ENCODE measurements at places on chromosomes 1 and 21. TPM values are rescaled to one million over a fixed set of nuclear protein-coding genes. Genes with fewer than 3 reads are reported as not detected.

- H3K27me3 ChIP-seq, result peaks cover 3% of the 10 kb centered on the region
- H3K36me3 ChIP-seq, result no peaks in the 10 kb centered on the region
- peaks cover 7% of the 10 kb centered on the region for H3K4me1 ChIP-seq
- no peak within 1 kb of the TSS for H3K27ac ChIP-seq
- peak; percentile 86 for DNase-seq
These were observed at the start of gene SLC45A1 for GRCh38 chr1:8317647-8318381. Gene SLC45A1, plus strand, starts transcription at chr1:8318114. Its CDS starts 6,216 bp downstream, at chr1:8324330.

- H3K4me3 ChIP-seq, result no peak overlapping the region
- H3K27ac ChIP-seq, result no peak overlapping the region
- no peaks in the 10 kb centered on the region for H3K27me3 ChIP-seq
- H3K4me1 ChIP-seq, result no peaks in the 10 kb centered on the region
These were observed 20.1 kb downstream of the HSD3B2 start for GRCh38 chr1:119435052-119435451.

The ANKRD35 gene
- total RNA-seq, result 1.6 TPM

The CNST gene
- 29.8 TPM for total RNA-seq

The PUM1 gene
- 117 TPM for total RNA-seq

GRCh38 chr1:166489356-166489669, 322.5 kb upstream of the FAM78B start:
- DNase-seq, result no peak
- no peaks in the 10 kb centered on the region for H3K36me3 ChIP-seq

The FAM110D gene
- 6.9 TPM for total RNA-seq

DNA sequence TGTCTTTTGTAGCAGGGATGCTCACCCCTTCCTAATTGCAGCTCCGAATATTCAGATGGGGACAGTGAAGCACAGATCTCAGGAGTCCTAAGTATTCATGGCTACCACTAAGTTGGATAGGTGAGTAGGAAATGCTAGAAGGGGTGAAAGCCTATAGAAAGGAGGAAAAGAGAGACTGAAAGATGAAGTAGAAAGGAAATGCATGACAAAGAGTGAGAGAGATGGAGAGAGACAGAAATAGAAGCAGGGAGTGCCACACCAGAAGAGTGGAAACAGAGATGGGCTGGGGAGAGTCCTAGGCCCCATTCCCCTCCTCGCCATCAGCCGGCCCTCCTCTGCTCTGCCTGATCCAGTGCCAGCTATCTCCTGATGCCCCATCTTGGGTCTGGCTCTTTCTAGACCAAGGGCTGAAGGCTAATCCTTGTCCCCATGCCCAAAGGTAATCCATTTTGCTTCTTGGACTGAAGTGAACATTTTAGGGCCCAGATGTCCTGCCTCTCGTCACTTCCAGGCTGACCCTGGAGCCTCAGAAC, 2.0 kb downstream of the PEA15 start:
- no peak overlapping the region for H3K4me3 ChIP-seq
- H3K27me3 ChIP-seq, result no peaks in the 10 kb centered on the region
- peak overlapping the region; percentile 93 for H3K27ac ChIP-seq
- DNase-seq, result no peak

The IVNS1ABP gene
- 88.6 TPM for total RNA-seq

- DNase-seq, result no peak
- no peaks in the 10 kb centered on the region for H3K36me3 ChIP-seq
- peak overlapping the region; percentile 30 for H3K4me3 ChIP-seq
- H3K27me3 ChIP-seq, result no peaks in the 10 kb centered on the region
- no peaks in the 10 kb centered on the region for H3K4me1 ChIP-seq
These were observed 16.6 kb upstream of the EYA3 start for GRCh38 chr1:28104866-28105467.

The DIP2A gene
- total RNA-seq, result 35.6 TPM

DNA sequence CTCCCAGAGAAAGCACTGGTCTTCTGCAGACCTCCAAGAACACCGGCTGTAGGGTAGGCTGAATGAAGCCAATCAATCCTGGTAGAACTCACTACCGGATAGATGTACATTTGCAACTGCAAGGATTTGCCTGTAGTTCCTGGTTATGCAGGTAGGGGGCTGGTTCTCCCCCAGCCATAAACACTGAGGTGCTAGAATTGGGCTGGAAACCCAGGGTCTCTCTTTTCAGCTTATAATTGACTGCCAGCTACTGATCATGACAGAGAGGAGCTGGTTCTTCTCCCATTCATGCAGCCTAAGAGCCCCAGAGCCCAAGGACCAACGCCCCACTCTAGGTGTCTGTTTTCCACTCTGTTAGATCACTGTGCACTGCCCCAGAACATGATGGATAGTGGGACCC, 21.5 kb upstream of the MTARC2 start:
- no peaks in the 10 kb centered on the region for H3K36me3 ChIP-seq
- H3K27me3 ChIP-seq, result no peaks in the 10 kb centered on the region
- no peaks in the 10 kb centered on the region for H3K4me1 ChIP-seq

- no peak overlapping the region for H3K4me3 ChIP-seq
- no peak for DNase-seq
- H3K27me3 ChIP-seq, result peaks cover 8% of the 10 kb centered on the region
These were observed 63.9 kb downstream of the WDR64 start for GRCh38 chr1:241715956-241716355.

- H3K27ac ChIP-seq, result no peak overlapping the region
- no peak overlapping the region for H3K4me3 ChIP-seq
- H3K27me3 ChIP-seq, result no peaks in the 10 kb centered on the region
- no peaks in the 10 kb centered on the region for H3K36me3 ChIP-seq
- DNase-seq, result no peak
- H3K4me1 ChIP-seq, result peaks cover 18% of the 10 kb centered on the region
These were observed 309.3 kb downstream of the DISC1 start for GRCh38 chr1:231935856-231936255.

- H3K4me3 ChIP-seq, result no peak overlapping the region
- H3K27ac ChIP-seq, result no peak overlapping the region
- no peak for DNase-seq
- H3K36me3 ChIP-seq, result peaks cover 4% of the 10 kb centered on the region
- H3K27me3 ChIP-seq, result no peaks in the 10 kb centered on the region
These were observed 70.6 kb upstream of the KIAA1614 start for GRCh38 chr1:180842052-180842451.

The NBPF10 gene
- total RNA-seq, result 3.8 TPM

The ETV3L gene
- not detected for total RNA-seq

DNA sequence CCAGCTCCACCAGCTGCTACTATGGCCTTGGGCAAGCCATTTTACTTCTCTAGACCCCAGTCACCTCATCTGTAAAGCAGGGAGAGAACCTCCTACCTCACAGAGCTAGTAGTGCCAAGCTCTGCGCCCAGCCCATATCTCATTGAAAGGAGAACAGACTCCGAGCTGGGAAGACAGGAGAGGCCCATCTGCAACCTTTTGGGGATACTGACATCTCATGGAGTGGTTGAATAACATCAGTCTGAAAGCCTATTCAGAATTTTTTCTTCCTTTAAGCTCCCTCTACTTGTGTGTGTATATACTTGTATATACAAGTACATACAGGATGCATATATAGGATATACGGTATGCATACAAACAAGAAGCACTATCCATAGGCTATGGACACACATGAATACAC, 279.5 kb upstream of the POU3F1 start:
- H3K36me3 ChIP-seq, result no peaks in the 10 kb centered on the region
- H3K4me1 ChIP-seq, result no peaks in the 10 kb centered on the region
- DNase-seq, result no peak

DNA sequence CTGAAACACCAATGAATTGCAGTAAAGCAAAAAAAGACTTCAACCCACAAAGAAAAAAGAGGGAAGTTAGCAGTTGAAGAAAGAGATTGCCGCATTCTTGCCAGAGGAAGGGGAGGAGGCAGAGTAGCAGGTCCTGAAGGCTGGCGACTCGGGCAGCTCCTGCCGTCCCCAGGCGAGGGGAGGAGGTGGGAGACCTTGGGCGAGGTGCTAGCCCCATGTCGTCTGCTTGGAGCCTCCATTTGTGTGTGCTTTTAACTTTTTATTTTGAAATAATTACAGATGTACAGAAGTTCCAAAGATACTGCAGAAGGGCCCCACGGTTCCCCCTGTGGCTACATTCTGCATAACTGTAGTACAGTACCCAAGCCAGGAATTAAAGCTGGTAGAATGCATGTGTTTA, 6.7 kb downstream of the TRPM2 start:
- no peak overlapping the region for H3K4me3 ChIP-seq
- no peak for DNase-seq
- no peaks in the 10 kb centered on the region for H3K27me3 ChIP-seq
- no peaks in the 10 kb centered on the region for H3K36me3 ChIP-seq
- no peaks in the 10 kb centered on the region for H3K4me1 ChIP-seq
- H3K27ac ChIP-seq, result no peak overlapping the region

The FGR gene
- 149 TPM for total RNA-seq

- no peak overlapping the region for H3K27ac ChIP-seq
- DNase-seq, result no peak
- H3K36me3 ChIP-seq, result peaks cover 65% of the 10 kb centered on the region
- H3K4me1 ChIP-seq, result peaks cover 30% of the 10 kb centered on the region
- no peaks in the 10 kb centered on the region for H3K27me3 ChIP-seq
- H3K4me3 ChIP-seq, result no peak overlapping the region
These were observed 23.4 kb upstream of the EVA1B start for GRCh38 chr1:36346741-36347370.
